SK-MEL-5 (cell line): ENCODE measurements at places on chromosomes 5 and 9.
A peak's percentile ranks its signal among the peaks of the same experiment; 100 is the strongest.

- peak; percentile 89 for DNase-seq
These were observed at the start of gene ADAMTS6 for GRCh38 chr5:65481635-65482295. Gene ADAMTS6, minus strand, starts transcription at chr5:65481920. Its CDS starts 8,247 bp downstream, at chr5:65473673.

DNA sequence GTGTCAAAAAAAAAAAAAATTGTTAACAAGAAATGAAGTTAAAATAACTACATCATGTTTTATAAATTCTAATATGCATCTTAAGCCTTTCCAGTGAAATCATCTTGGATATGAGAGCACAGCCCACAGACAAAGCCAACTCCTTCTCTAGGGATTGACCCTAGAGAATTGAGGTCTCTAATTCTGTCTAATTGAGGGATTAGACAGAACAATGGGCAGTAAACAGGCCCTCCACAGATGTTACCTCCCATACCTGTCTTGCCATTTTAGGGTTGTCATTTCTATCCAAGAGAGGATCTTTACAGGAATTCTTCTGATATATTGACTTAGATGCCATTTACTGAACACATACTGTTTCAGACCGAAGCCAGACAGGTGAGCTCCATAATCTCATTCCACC, 42.3 kb downstream of the NSG2 start:
- no peak for DNase-seq

GRCh38 chr5:127206320-127207113, 84.1 kb upstream of the MEGF10 start:
- DNase-seq: peak; percentile 82

GRCh38 chr9:74951725-74952151, 974 bp downstream of the C9orf40 start:
- DNase-seq: peak; percentile 31

DNA sequence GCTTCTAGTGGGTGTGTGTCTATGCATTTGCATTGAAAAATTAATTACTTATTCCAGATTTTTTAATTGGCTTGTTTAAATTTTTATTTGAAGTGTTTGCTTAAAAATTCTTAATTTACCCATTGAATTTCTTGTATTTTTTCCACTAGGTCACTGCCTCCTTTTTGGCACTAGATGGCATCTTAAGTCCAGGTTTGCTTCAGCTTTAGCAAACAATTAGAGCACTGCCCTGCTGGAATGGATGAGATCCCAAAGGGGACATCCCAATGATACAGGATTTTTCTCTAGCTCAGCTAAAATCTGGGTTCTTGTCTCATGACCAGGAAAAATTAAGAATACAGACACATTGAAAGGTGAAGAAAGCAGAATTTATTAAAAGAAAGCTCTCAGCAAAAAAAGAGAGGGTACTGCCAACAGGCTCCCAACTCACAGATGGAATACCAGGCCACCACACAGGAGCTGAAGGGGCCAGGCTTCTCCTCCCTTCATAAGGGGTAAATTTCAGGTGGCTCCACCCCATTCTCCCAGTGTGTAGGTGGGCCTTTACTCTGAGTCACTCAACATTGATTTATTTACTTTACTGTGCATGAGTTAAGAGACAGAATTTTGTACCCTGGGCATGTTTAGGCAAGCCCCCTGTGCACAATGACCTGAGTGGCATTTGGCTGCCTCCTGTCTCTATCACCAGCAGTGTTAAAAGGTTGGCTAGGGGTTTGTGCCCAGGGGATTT, 532.4 kb downstream of the ANXA1 start:
- peak; percentile 74 for DNase-seq

DNA sequence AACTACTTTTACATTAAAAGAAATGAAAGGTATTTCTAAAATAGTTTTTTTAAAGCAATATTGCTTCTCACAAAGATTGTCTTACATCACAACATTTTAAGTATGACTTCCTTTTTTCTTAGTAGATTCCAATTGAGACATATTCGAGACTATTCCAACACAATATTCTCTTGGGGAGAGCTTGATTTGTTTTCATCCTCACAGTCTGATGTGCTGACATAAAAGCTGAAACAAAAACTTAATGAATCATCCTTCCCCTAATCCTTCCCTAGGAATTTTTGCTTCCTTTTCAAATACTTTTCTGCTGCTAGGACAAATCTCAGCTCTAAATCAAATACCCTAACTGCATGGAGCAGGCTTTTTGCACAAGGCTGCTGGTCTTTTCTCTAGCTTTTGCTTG, 245.8 kb upstream of the MAP3K1 start:
- no peak for DNase-seq

GRCh38 chr5:89065919-89066318, 182.9 kb upstream of the MEF2C start:
- DNase-seq: no peak

- DNase-seq: no peak
These were observed 53.7 kb upstream of the CTNNA1 start for GRCh38 chr5:138699482-138699881.

GRCh38 chr5:55989860-55990259, 4.9 kb downstream of the IL6ST start:
- no peak for DNase-seq

- DNase-seq: no peak
These were observed 135.4 kb upstream of the GNA14 start for GRCh38 chr9:77783518-77783917.

DNA sequence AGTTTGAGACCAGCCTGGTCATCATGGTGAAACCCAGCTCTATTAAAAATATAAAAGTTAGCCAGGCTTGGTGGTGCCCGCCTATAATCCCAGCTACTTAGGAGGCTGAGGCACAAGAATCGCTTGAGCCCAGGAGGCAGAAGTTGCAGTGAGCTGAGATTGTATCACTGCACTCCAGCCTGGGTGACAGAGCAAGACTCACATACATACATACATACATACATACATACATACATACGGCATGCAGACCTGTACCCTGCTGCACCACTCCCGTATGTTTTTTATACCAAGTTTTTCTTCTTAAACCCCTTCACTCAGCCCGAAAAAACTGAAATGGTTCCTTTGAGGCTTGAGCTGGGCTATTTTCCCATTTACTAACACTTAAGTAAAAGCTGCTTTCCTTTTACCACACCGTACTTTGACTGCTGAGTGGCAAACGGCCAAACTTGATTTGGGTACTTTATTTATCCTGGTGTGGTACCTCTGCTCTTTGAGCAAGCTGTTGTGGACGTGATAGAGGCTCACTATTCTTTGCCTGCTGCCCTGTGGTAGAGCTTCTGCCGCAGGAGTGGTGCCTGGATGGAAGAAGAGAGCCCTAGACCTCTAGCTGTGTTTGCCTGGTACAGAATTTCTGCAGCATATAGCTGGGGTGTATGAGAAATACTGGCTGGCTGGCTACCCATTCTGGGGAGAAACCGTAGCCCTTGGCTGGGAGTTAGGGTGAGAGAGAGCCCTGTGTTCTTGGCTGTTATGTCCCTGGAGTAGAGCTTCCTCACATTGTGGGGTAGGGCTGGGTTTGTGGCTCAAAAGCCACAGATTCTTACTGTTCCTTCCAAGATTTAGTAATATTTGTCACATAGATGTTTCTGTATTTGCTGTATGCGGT, 19.4 kb downstream of the IPO11 start:
- DNase-seq: no peak

DNA sequence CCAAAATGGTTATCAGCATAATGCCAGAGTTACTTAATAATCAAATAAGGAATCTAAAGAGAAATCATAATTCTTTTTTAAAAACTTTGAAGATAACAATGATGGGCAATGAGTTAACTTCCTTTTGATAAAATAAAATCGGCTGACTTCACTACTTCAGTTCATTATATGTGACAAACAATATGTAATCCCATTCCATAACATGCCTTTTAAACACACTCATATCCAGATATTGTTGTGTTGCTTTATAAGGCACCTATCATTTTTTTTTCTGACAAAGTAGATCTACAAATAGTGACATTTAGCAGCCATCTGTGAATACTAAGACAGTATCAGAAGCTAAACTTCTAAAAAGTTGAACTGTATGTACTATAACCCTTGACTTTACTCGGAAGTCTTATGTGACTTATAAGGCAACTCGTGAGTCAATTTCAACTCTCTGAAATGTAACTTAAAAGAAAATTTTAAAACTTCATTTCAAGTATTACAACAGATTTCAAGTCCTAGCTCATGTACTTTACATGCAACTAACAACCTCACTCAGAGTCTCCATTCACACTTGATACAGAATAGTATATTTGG, 7.5 kb downstream of the ADAMTS6 start:
- DNase-seq: no peak

- DNase-seq: no peak
These were observed 12.8 kb downstream of the PDLIM4 start for GRCh38 chr5:132270335-132270665.

- no peak for DNase-seq
These were observed 1.6 kb upstream of the PAPPA start for GRCh38 chr9:116151966-116152381.

DNA sequence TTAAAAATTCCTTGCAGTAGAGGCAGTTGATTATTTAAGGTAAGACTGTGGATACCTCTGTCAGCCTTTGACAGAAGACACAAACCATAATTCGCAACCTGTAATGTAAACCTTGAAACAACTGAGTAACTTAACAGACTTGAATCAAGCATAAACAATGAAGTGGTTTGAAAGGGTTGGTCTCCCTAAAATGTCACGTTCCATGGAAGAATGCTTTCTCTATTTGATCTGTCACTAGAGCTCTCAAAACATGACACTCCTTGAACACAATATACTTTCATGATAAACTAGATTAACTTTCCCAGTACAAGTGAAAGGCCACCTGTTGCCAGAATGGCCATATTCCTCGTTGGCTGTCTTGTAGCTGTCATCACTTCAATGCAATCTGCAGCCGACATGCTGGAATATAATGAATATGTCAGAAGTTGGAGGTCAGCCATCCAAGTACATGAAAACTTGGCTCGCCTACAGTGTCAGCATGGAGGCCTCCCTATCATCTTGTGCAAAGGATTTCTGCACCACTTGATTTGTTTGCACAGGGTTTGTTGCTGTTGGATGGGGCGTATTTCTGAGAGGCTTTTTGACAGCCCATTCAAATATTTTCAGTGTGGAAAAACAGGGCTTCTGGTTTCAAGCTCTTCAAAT, 228.0 kb downstream of the TLE4 start:
- no peak for DNase-seq

DNA sequence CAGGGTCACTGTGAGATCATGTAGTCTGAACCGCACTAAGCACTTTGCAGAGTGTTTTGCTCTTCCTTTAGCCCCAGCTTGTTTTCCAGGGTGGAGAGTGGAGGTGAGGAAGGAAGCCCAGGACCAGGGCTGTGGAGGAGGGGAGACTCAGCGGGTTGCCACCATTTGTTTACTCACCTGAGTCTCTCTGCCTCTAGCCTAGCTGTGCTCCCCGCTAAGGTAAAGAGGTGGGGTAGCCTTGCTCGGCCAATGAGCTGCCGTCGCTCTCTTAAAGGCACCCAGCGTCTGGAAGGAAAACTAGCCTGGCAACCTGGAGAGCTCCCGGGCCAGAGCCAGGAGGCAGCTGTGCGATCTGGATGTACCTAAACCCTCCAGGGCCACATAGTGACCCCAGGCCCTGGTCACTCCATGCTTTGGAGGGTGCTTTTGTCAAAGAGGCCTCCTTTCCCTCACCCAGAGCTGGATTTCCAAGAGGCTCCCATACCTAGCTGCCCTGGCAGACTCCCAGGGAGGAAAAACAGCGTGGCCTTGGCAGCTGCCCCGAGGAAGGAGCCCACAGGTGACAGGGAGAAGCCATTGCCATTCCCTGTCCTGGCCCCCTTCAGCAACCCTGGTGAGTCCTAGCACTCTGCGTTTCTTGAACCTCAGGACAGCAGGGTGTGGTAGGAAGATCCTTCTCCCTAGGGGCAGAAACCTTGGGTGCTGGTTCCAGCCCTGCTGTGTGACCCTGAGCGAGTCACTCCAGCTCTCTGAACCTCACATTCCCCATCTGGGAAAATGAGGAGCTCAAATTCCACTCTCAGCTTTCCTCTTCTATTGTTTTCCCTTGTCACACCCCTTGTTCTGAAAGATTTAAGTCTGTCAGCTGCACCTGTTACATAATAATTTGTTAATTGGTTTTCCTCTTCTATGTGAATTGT, 42.4 kb upstream of the LARP1 start:
- DNase-seq: no peak

DNA sequence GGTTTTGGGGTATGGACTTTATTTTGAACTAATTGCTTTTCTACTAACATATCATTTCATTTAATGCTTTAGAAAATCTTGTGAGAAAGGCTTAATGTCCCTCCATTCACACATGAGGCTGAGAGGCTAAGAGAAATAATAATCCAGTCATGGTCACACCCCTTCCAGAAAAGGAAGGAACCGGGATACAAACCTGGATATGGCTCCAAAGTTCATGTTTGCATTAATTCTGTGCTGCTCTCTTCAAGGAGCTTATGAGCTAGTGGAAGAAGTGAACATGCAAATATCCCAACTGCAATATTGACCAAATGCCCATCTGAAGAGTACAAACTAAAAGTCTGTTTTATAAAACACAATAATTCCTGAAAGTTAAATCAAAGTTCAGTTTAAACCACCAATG, 732.1 kb upstream of the RIOK2 start:
- no peak for DNase-seq
